ENCODE measurements at places on chromosomes 7 and 10.
A peak's percentile ranks its signal among the peaks of the same experiment; 100 is the strongest.

DNA sequence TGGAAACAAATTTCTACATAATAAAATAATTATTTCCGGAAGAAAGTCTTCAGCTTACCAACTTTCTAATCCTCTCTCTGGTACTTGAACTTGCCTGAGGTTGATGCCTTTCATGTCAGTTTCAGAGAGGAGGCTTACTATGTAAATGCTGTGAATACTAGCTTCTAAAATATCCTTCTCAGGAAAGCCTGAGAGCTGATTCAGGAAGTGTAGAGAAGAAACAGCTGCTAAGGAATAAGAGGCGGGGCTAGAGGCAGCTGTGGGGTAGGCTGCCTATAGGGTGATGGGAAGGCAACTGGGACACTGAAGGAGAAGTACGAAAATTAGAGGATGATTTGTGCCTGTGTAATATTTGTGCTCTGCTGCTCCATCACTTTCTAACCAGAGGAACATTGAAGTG is 69.3 kb downstream of the AVL9 start:
- H3K27me3 ChIP-seq: no peaks in the 10 kb centered on the region
- peak; percentile 48 for DNase-seq
- H3K4me1 ChIP-seq: no peaks in the 10 kb centered on the region
- no peak overlapping the region for H3K4me3 ChIP-seq
- no peak overlapping the region for H3K27ac ChIP-seq

- H3K4me1 ChIP-seq: no peaks in the 10 kb centered on the region
- no peak overlapping the region for H3K27ac ChIP-seq
Measured at GRCh38 chr10:44173608-44173894, 211.3 kb downstream of the CXCL12 start.

DNA sequence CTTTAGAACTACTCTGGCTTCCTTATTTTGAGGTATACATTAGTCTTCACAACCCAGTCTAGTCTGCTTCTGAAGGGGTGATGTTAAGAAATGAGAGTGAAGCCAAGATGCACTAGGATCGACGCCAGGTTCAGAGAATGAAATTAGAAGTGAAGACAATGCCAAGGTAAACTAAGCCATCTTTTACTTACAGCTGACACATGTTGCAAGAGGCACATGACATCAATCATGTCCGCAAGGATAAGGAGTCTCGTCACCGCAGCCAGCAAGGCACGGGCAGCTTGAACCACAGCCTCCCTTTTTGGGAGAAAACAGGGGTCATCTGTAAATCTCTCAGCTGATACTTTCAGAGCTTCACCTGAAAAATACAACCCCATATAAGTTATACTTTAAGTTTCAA is 156.7 kb downstream of the CTNNA3 start:
- H3K4me1 ChIP-seq: no peaks in the 10 kb centered on the region
- H3K27ac ChIP-seq: no peak overlapping the region
- no peaks in the 10 kb centered on the region for H3K36me3 ChIP-seq
- no peak for DNase-seq
- H3K27me3 ChIP-seq: no peaks in the 10 kb centered on the region

- no peaks in the 10 kb centered on the region for H3K36me3 ChIP-seq
- DNase-seq: no peak
- H3K27ac ChIP-seq: no peak overlapping the region
- H3K4me1 ChIP-seq: 0 out of 2 replicates have a peak, but pooled peaks cover 7% of the 10 kb centered on the region
Measured at GRCh38 chr10:46526682-46527038, 29.8 kb downstream of the GPRIN2 start.

Measured in GM23338 (cell line).